Mammary epithelial cell (primary cell): ENCODE measurements at places on chromosomes 3 and 15.

DNA sequence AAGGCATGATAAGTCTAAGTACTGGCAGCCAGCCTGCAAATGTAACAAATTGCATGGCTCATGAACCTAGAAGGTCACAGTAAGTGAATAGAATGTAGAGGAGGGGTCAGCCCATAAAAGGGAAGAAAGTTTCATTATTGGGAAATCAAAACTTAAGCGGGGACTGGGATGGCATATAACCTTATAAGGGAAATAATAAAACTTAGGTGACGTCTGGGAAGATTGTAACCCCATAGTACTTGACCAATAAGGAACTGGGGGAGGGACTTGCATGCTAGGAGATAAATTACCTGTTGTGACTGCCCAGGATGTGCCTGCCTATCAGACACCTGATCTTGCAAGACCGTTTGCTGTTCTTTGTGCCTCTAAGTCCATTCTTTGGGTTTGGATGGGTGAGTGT is 28.1 kb upstream of the MCTP2 start:
- DNase-seq: no peak

DNA sequence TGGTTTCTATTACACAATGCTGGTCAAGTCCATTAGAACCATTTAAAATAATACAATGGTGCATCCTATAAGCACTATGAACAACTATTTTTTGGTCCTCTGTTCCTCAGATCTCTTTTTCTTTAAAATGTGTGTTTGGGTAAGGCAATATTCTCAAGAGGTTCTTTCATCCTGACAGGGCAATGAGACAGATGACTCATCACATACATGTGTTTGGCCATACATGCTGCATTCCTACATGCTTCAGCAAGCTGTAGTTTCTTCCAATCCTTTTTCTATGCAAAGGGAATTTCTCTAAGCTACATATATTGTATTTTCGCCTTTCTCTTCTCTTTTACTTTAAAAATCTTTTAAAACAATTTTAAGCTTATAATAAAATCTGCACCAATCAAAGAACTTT is 52.7 kb downstream of the OTOL1 start:
- no peak for DNase-seq

DNA sequence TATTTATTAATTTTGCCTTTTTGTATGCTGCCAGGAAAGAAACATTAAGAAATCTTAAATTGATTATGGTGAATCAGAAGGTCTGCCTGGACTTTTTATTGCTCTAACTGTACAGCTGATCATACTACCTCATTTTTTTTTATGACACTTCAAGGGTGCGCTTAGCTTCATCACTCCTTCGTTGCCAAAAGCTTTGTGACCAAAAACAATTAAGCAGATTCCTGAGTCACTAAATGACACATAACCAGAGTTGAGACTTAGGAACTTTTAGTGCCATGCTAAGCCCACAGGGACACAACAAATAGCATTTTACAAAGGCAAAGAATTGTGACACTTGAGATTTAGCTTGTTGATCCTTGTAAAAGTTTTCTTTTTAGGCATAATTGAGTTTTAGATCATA is 4.9 kb downstream of the ADIPOQ start:
- DNase-seq: no peak

DNA sequence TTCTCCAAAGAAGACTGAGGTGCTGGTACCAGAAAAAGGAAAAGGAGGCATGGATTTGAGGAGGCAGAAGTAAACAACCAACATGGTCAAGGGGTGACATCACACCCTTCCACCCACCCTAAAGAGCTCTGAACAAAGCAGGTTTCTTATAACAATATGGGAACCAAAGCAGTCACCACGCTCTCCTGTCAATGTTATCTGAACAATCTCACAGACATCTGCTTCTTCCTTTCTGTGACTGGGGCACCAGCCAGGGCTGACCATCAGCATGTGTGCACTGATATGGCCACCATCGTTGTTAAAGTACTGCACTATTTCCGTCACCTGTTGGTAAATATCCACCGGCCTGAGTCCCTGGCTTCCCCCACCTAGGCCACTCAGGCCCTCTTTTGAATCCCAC is 252.9 kb downstream of the SHQ1 start:
- no peak for DNase-seq

GRCh38 chr3:124256599-124256998 is 264.7 kb upstream of the ROPN1 start:
- peak; percentile 58 for DNase-seq
